ENCODE measurements at places on chromosomes 13 and 19. TPM values are rescaled to one million over a fixed set of nuclear protein-coding genes. Genes with fewer than 3 reads are reported as not detected.

PVR gene
- 50.1 TPM for total RNA-seq

DNA sequence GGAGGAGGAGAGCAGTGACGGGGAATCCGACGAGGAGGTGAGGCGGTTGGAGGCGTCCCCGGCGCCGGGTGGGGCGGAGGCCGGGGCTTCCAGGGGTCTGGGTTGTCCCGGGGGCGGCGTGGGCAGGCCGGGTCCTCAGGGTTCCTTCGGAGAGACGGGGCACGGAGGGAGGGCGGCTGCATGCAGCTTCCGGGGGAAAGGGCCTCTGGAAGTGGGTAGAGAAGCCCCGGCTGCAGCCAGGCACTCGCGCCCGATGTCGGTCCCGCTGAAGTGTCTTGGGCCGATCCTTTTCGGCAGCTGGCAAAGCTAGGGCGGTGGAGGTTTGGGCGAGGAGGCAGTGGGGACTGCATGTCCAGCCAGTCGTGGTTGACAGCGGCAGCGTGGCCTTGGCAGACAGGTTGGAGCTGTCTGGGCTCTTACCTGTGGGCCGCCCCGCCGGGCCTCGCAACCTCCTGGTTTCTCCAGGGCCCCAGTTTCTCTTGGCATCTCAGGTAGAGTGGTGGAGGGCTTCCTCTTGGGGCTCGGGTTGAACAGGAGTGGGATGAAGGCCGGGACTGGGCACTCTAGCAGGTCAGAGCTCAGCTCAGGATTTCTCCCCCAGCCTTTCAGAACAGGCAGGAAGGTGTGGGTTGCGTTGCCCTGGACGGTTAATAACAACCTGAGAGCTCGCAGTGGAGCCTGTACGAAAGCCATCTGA, 690 bp downstream of the KMT2B start:
- DNase-seq = no peak

DNA sequence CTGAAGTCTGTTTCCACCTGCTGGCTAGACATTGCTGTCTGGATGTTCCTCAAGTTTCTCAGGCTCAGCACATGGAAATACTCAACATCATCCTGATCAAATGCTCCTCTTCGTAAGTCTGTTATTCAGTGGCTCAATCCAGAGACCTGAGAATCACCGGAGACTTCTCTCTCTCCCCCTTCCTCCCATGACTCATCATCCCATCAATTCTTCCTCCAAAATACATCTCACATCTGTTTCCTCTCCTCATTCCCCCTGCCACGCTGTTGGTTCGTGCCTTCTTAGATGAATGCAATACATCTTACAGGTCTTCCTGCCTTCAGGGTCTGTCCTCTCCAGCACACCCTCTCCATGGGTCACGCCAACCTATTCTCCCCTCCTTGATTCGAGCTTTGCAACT, 7.4 kb upstream of the RXFP2 start:
- no peak for DNase-seq

GRCh38 chr19:45716359-45717130, 14.2 kb downstream of the FBXO46 start:
- no peak for DNase-seq

DNA sequence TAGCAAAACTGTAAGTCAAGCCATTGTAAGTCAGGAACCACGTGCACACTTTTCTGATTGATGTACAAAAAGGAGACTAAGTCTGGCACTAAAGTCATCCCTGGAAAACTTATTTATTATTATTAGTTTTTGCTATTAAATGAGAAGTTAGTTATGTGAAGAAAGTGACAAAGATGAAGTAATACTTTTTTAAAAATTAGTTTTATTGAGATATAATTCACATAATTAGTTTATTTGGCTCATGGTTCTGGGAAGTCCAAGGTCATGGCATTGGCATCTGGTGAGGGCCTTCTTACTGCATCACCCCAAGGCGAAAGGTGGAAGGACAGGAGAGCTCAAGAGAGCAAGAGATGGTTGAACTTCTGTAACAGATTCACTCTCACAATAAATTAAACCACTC, 36.9 kb downstream of the GARRE1 start:
- no peak for DNase-seq
